Temporal lobe (tissue), 4 donors: ENCODE measurements at places on chromosomes 2 and 18. TPM values are rescaled to one million over a fixed set of nuclear protein-coding genes. Genes with fewer than 3 reads are reported as not detected.

Gene CYP27A1
- 4.4 TPM for total RNA-seq

Gene FAHD2A
- 6.9 TPM for total RNA-seq

Gene PLCD4
- 0.25 TPM for total RNA-seq

Gene IGFBP5
- total RNA-seq = 34.9 TPM

Gene IL1A
- not detected for total RNA-seq

Gene DYNAP
- total RNA-seq = not detected

Gene LDLRAD4
- 63.4 TPM for total RNA-seq

Gene FAP
- total RNA-seq = 2.0 TPM
